Activated CD4-positive, alpha-beta memory T cell treated with anti-CD3 and anti-CD28 coated beads for 36 hours (primary cell): ENCODE measurements at places on chromosomes 1 and 21. TPM values are rescaled to one million over a fixed set of nuclear protein-coding genes. Genes with fewer than 3 reads are reported as not detected.

The HSF2BP gene
- 0.73 TPM for total RNA-seq

The IL22RA1 gene
- not detected for total RNA-seq

The FCAMR gene
- total RNA-seq: not detected

The TMPRSS15 gene
- total RNA-seq: not detected

The TFF2 gene
- total RNA-seq: not detected

The FRRS1 gene
- 0.64 TPM for total RNA-seq

The ADAM30 gene
- total RNA-seq: not detected

The MMEL1 gene
- total RNA-seq: 1.2 TPM

The PYHIN1 gene
- total RNA-seq: 13.1 TPM

The ANGPTL3 gene
- total RNA-seq: not detected

The SPTA1 gene
- not detected for total RNA-seq

DNA sequence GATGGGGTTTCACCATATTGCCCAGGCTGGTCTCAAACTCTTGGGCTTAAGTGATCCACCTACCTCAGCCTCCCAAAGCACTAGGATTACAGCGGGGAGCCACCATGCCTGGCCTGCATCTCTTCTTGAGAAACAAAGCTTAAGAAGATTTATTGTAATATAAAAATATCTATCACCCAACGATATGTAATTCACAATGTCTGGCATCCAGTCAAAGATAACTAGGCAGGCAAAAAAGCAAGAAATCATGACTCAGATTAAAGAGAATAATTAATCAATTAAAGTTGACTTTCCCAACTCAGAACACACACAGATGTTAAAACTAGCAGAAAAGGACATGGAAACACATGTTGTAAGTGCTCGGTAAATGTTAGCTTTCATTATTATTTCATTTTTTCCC, 26.5 kb upstream of the POU2F1 start:
- DNase-seq: no peak
- no peaks in the 10 kb centered on the region for H3K36me3 ChIP-seq
- H3K27ac ChIP-seq: no peak overlapping the region
- peaks cover 17% of the 10 kb centered on the region for H3K27me3 ChIP-seq

GRCh38 chr1:168643152-168643551, 66.7 kb downstream of the XCL1 start:
- H3K27me3 ChIP-seq: peaks cover 4% of the 10 kb centered on the region
- no peak overlapping the region for H3K4me3 ChIP-seq
- DNase-seq: no peak
- no peak overlapping the region for H3K27ac ChIP-seq

DNA sequence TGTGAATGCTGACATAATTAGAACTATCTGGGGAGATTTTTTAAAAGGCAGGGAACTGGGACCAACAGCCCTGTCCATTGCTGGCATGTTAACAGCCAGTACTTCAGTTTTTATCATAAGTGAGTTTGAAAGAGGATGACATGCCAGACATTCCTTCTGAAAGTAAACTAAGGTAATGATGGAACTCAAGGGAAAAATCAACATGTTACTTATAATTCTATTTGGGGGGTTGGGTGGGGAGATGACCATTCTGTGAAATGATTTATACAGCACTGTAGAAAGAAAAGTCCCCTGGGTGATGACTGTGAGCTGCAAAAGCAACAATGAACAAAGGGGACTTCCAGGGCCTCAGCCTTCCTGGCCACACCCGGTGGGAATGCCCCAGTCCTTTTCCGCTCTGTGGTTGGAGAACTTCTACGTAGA, 5.4 kb upstream of the LAMC2 start:
- no peak overlapping the region for H3K27ac ChIP-seq
- peak; percentile 43 for DNase-seq
- H3K4me3 ChIP-seq: no peak overlapping the region

DNA sequence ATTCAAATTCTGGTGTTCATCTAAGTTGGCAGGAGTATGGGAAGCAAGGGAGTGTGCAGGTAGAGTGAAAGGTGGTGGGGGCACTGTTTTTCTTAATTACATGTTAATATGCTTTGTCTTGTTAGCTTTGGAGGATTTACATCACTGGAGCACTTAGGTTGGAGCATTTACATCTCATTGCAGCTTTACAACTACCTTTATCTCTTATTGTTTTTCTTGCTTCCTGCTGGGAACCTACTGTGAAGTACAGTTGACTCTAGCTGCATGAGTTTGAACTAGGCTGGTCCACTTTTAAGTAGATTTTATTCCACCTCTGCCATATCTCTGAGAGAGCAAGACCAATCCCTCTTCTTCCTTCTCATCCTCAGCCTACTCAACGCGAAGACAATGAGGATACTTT, 554.8 kb upstream of the B3GALT2 start:
- H3K27me3 ChIP-seq: no peaks in the 10 kb centered on the region
- no peaks in the 10 kb centered on the region for H3K36me3 ChIP-seq
- H3K4me3 ChIP-seq: no peak overlapping the region
- no peak overlapping the region for H3K27ac ChIP-seq
- no peaks in the 10 kb centered on the region for H3K4me1 ChIP-seq

DNA sequence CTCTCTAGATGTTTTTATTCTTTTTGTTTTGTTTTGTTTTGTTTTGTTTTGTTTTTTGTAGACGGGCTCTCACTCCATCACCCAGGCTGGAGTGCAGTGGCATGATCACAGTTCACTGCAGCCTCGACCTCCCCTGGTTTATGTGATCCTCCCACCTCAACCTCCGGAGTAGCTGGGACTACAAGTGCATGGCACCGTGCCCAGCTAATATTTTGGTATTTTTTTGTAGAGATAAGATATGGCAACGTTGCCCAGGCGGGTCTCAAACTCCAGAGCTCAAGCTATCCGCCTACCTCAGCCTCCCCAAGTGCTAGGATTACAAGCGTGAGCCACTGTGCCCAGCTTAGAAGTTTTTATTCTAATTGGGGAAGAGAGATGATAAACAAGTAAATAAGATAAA, 13.3 kb upstream of the TP53BP2 start:
- no peak overlapping the region for H3K4me3 ChIP-seq
- H3K27ac ChIP-seq: no peak overlapping the region
- H3K4me1 ChIP-seq: no peaks in the 10 kb centered on the region
- no peaks in the 10 kb centered on the region for H3K36me3 ChIP-seq
- H3K27me3 ChIP-seq: peaks cover under 1% of the 10 kb centered on the region

- peak overlapping the region; percentile 88 for H3K4me3 ChIP-seq
- peaks cover 31% of the 10 kb centered on the region for H3K4me1 ChIP-seq
- H3K36me3 ChIP-seq: peaks cover 10% of the 10 kb centered on the region
- H3K27me3 ChIP-seq: no peaks in the 10 kb centered on the region
These were observed 466 bp downstream of the PEX10 start for GRCh38 chr1:2411801-2412394.

DNA sequence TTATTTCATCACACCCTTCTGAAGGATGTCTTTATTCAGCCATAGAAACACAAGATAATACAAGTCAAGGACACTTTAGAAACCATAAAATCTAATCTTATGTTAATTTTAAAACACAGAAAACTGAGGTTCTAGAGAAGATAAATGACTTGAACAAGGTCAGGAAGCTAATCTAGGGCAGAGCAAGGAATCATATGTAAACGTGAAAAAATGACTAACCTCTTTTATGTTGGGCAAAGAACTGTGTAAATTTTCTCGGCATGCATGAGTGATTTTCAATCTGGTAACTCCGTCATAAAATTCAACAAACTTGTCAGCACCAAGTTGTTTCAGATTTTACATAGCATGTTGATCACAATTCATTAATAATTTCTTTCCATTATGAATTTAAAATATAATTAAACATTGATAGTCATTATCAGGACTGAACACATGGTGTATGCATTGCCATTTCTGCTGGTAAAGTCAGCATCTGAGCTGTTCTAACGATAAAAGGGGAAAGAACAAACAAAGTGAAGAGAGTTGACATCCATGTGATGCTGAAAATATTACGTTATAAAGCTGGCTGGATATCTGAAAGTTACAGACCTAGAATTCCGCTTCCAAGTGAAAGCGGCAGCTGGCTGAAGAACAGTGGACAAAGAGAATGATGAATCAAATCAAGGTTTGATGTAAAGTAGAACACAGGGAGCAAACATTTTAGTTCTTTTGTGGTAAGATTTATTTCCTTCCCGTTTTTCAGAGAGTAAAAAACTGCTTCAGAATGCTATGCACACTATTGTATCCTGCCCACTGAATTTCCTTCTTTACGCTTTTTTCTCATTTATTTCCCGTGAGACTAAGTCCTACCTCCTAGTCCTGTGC, 1037.4 kb upstream of the TMPRSS15 start:
- H3K36me3 ChIP-seq: no peaks in the 10 kb centered on the region
- DNase-seq: no peak
- H3K27me3 ChIP-seq: no peaks in the 10 kb centered on the region
- H3K4me3 ChIP-seq: no peak overlapping the region

GRCh38 chr1:8815582-8816151, 1.8 kb downstream of the RERE start:
- H3K4me1 ChIP-seq: peaks cover 47% of the 10 kb centered on the region
- no peak for DNase-seq
- H3K27me3 ChIP-seq: peaks cover 4% of the 10 kb centered on the region
- peak overlapping the region; percentile 7 for H3K27ac ChIP-seq
- H3K4me3 ChIP-seq: peak overlapping the region; percentile 86
- H3K36me3 ChIP-seq: no peaks in the 10 kb centered on the region

- no peak overlapping the region for H3K27ac ChIP-seq
- H3K27me3 ChIP-seq: peaks cover 4% of the 10 kb centered on the region
- no peak overlapping the region for H3K4me3 ChIP-seq
- no peaks in the 10 kb centered on the region for H3K36me3 ChIP-seq
- no peak for DNase-seq
These were observed 15.6 kb upstream of the ZNF669 start for GRCh38 chr1:247119600-247120407.

DNA sequence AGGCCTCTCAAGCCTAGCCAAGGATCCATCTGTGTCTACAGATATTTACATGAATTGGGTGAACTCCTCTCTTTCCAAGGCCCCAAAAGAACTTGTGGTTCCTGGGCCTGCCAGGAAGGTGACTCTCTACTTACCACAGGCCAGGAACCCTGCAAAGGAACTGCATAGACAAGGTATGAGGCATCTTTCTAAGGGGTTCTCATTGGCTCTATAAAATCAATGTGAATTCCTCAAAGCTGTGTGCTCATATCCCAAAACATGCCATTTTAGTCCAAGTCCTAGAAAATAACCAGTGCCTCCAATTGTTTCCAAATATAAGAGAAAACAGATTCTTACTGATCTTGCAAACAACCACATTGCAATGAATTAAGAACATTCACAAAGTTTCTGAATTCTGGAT, 39.9 kb upstream of the RGL1 start:
- H3K27me3 ChIP-seq: no peaks in the 10 kb centered on the region
- H3K36me3 ChIP-seq: peaks cover 22% of the 10 kb centered on the region
- H3K27ac ChIP-seq: no peak overlapping the region
- no peaks in the 10 kb centered on the region for H3K4me1 ChIP-seq

- H3K36me3 ChIP-seq: no peaks in the 10 kb centered on the region
- H3K4me3 ChIP-seq: no peak overlapping the region
- peaks cover 14% of the 10 kb centered on the region for H3K4me1 ChIP-seq
- H3K27me3 ChIP-seq: peaks cover 60% of the 10 kb centered on the region
These were observed 5.1 kb downstream of the HLX start for GRCh38 chr1:220884109-220884980.

DNA sequence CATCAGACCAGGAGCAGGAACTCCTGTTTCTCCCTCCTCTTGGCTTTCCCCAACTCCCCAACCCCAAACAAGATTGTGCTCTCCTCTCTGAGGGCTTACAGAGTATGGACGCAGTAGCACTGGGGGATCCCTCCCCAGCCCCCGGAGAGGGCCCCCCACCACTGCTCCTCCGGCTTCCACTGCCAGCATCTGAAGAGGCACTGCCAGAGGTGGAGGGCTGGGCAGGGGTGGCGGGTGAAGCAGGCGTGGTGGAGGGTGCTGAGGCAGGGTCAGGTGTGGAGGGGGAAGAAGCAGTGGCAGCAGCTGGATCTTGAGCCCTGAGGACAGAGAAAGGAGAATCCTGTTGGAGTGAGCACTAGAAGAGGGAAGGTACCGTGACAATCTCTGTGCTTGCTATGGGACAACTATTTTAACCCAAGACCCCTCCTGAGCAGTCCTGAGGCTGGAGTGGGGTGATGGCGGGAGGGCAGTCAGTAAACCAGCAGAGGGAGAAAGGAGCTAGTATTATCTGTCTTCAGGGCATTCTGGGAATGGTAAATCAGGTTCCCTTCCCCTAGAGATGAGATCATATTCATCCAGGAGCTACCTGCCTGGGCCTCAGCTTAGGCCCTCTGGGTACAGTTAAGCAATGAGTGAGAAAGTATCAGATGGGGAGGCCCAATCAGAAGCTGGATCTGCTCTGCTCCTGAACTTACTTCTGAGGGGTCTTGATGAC, 2.4 kb downstream of the UBQLN4 start:
- H3K4me1 ChIP-seq: peaks cover 22% of the 10 kb centered on the region
- H3K4me3 ChIP-seq: no peak overlapping the region
- no peak for DNase-seq
- peaks cover 12% of the 10 kb centered on the region for H3K36me3 ChIP-seq
- H3K27ac ChIP-seq: no peak overlapping the region

- no peaks in the 10 kb centered on the region for H3K27me3 ChIP-seq
- peaks cover 40% of the 10 kb centered on the region for H3K4me1 ChIP-seq
- peaks cover 52% of the 10 kb centered on the region for H3K36me3 ChIP-seq
- no peak overlapping the region for H3K4me3 ChIP-seq
- peak overlapping the region; percentile 83 for H3K27ac ChIP-seq
These were observed 40.2 kb upstream of the KIF1B start for GRCh38 chr1:10170239-10170574.

DNA sequence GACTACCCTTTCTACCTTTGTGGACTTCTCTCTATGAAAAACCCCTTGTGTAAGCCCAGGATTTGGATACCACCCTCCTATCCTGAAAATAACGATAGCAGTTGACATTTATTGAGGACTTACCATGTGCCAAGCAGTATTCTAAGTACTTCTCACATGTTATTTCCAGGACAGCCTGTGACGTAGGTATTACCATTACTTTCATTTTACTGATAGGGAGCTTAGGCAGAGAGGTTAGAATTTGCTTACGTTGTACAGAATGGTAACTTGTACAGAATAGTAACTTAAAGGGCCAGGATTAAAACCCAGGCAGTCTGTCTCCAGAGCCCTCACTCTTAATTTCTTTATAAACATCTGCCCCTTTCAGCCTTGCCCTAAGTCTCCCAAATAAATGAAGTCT, 138.3 kb downstream of the NTMT2 start:
- no peaks in the 10 kb centered on the region for H3K4me1 ChIP-seq
- no peaks in the 10 kb centered on the region for H3K36me3 ChIP-seq
- no peak overlapping the region for H3K27ac ChIP-seq
- no peak for DNase-seq
- H3K27me3 ChIP-seq: no peaks in the 10 kb centered on the region

- peaks cover 10% of the 10 kb centered on the region for H3K36me3 ChIP-seq
- H3K4me1 ChIP-seq: no peaks in the 10 kb centered on the region
These were observed 14.1 kb downstream of the EVA1C start for GRCh38 chr21:32426592-32427051.

DNA sequence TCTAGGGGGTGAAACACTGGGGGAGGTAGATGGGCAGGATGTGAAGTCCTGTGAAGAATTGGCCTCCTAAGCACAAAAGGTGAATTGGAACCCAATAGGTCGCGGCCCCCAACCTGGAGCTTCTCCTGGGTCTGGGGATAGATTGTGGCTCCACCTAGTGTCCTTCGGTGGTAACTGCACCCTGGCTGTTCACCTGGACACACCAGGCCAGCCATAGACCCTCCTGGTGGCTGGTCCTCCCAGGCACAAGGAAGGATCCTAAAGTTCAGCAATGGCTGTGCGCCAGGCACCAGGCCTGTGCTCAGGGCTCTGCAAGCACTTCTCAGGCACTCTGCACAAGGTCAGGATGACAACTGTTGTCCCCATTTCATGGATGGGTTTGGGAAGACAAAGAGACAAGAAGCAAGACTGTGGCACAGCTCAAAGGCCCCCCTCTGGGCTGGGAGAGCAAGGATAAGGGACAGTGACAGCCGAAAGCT, 13.5 kb downstream of the ESPN start:
- DNase-seq: peak; percentile 82
- H3K36me3 ChIP-seq: no peaks in the 10 kb centered on the region
- peaks cover 19% of the 10 kb centered on the region for H3K27me3 ChIP-seq
- H3K27ac ChIP-seq: no peak overlapping the region
- H3K4me1 ChIP-seq: peaks cover 6% of the 10 kb centered on the region
- no peak overlapping the region for H3K4me3 ChIP-seq
